ENCODE measurements at places on chromosomes 3 and 15. TPM values are rescaled to one million over a fixed set of nuclear protein-coding genes. Genes with fewer than 3 reads are reported as not detected.

DNA sequence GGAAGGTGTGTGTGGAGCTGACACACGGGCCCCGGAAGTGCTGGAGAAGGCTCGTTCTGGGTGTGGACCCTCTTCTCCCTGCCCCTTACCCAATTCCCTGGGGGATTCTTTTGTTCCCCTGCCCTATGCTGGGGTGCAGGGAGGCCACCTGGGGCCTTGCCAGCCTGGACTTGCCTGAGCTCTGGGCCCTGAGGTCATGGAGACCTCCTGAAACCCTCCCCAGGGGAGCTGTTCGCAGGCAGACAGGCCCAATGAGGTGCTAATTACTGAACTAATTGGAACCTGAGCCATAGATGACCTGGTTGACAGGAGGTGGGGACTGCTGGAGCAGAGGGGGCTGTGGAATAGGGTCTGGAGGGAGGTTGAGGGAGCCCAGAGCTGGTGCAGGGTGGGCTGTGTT lies 9.4 kb upstream of the C15orf39 start:
- DNase-seq = no peak

The SLC6A1 gene
- polyA plus RNA-seq = 0.46 TPM

The TERC gene
- polyA plus RNA-seq = not detected

The LIPC gene
- polyA plus RNA-seq = 14.0 TPM

DNA sequence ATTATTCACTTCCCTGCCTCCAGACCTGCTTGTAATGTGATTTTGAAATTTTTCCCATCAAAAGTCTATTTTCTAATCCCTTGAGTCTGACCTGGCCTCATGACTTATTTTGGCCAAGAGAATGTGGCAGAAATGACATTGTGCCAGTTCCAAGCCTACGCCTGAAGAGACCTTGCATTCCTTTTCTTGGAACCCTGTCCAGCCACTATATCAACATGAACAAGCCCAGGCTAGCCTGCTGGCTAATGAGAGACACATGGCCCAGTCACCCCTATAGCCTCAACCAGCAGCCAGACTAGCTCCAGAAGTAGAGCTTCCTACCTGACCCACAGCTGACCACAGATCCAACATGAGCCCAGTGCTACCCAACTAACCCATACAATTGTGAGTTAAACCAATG lies 121.1 kb upstream of the ACP3 start:
- DNase-seq = no peak

The SYNM gene
- 1.9 TPM for polyA plus RNA-seq

The P2RY13 gene
- 1.6 TPM for polyA plus RNA-seq

DNA sequence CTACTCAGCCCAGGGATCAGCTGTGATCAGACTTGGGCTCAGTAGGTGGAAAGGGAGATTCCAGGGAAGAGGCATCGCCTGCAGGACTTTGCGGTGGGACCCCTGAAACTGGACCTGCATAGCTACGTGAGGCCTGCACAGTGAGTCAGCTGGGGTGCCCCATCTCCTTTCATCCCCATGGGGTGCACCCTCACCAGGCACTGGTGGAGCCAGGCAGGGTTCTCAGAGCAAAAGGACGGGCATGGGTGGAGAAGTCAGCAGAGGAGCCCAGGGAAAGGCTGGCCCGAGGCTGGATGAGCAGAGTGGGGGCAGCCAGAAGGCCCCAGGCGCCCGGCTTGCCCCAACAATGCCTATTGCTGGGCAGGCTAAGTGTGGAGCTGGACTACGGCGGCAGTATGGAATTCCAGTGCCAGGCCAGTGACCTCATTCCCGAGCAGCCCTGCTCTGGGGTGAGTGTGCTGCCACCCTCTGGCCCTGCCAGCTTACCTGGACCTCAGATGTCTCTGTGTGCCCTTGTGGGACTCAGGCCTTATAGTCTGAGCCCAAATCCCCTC lies 19.7 kb downstream of the ACAA1 start:
- no peak for DNase-seq

The GOLGA8R gene
- 4.3 TPM for polyA plus RNA-seq
